ENCODE measurements at places on chromosomes 13 and 19.
A peak's percentile ranks its signal among the peaks of the same experiment; 100 is the strongest.

- no peak for DNase-seq
These were observed 5.2 kb downstream of the DKKL1 start for GRCh38 chr19:49368711-49369358.

- no peak for DNase-seq
These were observed 20.4 kb downstream of the NOSIP start for GRCh38 chr19:49559928-49560327.

- peak; percentile 64 for DNase-seq
These were observed 5.7 kb upstream of the CDC42EP5 start for GRCh38 chr19:54478677-54479266.

DNA sequence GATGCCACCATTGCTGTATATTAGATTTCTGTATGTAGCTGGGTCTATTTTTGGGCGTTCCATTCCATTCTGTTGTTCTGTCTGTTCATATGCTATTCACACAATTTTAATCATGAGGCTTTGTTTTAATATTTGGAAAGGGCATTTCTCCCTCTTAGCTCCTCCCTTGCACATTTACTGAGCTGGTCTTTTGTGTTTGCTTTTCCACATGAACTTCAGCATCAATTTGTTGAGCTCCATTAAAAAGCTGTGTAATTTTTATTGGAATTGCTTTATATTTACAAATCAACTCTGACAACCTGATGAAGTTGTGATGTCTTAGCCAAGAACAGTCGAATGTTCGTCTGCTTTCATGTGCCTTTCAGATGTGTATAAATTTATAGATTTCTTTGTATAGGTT, 14.0 kb downstream of the WASF3 start:
- no peak for DNase-seq

DNA sequence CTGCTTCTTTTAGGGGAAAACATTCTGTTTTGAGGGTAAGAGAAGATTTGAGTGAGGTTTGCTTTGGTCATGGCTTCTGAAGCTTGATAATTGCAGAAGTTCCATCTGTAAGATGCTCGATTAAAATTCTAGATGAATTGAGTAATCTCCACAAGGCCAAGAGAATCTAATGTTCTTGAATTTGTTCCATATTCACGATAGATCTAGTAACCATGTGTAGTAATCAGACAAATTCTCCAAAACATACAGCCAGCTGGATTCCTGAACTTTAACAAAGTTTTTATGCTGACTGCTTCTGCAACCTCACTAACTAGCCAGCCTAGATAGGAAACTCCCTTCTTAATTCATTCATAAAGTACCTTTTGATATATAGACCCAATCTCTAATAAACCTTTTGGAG, 92.7 kb downstream of the COL4A2 start:
- no peak for DNase-seq

GRCh38 chr13:104750377-104750776, 1684.2 kb upstream of the SLC10A2 start:
- DNase-seq, result no peak

DNA sequence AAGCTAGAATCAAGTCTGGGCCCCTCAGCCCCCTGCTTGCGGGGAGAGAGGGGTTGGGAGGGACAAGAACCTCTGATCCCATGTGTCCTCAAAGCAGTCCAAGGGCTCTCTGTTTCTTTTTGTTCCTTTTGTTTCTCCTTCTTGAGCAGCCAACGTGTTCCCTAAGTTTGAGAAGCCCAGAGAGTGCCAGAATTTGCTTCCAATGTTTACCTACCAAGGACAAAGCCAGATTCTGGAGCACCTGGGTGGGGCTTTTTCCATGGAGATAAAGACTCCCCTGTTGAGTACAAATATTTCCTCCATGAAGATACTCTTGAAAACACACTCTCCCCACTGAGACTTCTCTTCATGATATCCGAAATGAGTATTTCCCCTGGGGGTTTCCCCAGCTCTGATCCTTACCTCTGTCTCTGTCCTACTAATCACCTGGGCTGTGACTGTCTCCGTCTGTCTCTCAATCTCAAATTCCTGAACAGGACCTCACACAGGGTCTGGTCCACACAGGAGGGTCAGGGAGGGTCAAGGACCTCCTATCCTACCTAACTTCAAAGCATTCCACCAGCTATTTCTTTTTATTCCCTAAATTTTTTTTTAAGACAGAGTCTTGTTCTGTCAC, 27.4 kb downstream of the CD177 start:
- peak; percentile 38 for DNase-seq

DNA sequence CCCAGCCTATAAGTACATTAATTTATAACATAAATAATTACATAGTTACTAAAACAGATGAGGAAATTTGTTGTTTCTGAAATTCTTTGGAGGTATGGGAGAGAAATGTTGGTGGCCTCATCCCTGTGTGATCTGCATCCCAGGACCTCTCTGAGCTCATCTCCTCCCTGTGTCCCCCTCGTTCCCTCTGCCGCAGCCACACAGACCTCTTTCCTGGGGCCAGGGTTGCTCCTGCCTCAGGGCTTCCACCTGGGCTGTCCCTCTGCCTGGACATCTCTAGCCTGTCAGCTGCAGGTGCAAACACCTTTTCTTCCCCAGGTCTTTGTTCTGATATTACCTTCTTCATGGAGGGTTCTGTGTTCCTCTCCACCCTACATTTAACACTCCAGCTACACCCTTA, 3.9 kb downstream of the ZNF766 start:
- no peak for DNase-seq

DNA sequence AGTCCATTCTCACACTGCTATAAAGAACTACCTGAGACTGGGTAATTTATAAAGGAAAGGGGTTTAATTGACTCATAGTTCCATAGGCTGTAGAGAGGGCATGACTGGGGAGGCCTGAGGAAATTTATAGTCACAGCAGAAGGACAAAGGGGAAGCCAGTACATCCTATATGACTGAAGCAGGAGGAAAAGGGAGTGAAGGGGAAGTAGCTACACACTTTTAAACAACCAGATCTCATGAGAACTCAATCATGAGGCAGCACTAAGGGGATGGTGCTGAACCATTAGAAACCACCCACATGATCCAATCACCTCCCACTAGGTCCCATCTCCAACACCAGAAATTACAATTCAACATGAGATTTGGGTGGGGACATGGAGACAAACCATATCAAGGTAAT, 209.1 kb downstream of the DIAPH3 start:
- no peak for DNase-seq

GRCh38 chr19:1651568-1652291, 685 bp downstream of the TCF3 start:
- DNase-seq, result no peak

DNA sequence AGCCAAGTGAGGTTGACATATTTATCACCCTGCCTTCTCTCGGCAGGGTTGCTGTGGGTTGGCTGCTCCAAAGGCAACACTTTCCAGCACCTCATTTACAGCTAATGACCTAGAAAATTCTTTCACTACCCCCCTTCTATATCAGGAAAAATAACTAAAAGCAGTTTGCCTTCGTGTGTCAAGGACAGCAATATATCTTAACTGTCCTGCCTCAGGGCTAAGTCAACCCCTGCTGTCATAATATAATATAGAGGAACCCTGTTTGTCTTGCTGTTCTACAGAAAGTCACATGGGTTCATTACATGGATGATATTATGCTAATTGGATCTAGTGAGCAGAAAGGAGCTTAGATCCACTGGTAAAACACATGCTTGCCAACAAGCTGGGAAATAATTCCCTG, 28.1 kb upstream of the USP12 start:
- DNase-seq, result no peak
